Hematopoietic multipotent progenitor cell (in vitro differentiated cells): ENCODE measurements at places on chromosomes 3 and 15.
A peak's percentile ranks its signal among the peaks of the same experiment; 100 is the strongest.

GRCh38 chr15:75063889-75064288, 40.5 kb downstream of the PPCDC start:
- no peak for DNase-seq

DNA sequence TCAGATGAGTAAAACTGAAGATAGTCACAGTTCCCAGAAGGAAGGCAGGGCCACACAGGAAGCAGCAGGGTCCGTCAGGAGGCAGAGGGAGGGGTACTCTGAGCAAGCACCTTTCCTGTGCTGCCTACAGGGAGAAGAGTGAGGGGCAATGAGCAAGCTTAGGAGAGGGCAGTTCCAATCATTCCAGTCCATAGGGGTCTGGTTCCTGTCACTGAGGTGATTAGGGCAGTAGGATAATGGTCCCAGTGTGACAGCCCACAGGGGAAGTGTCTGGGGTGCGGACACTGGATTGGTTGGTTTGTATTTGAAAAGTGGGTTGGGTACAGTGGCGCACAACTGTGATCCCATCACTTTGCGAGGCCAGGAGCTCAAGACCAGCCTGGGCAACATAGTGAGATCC, 7.1 kb upstream of the ACAD9 start:
- no peak for DNase-seq

- no peak for DNase-seq
Observed at GRCh38 chr15:85597155-85597815, 197.4 kb downstream of the KLHL25 start.

DNA sequence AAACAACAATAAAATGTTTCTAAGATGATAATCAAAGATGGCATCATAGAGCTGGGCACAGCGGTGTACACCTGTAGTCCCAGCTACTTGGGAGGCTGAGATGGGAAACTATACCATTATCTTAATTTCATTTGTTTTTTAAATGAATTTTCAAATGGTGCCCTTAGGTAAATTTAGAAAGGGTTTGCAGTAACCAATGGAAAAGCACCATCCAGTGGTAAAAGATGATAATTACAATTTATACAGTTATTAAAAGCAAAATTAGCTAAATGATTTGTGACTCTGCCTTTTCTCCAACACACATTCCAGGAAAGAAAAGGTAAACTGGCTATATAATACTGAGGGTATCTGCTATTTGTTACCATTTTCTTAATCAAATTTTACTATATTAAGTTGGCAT, 14.4 kb upstream of the ANKRD28 start:
- DNase-seq = peak; percentile 69

- no peak for DNase-seq
Observed at GRCh38 chr3:194265505-194265892, 85.6 kb downstream of the CPN2 start.

DNA sequence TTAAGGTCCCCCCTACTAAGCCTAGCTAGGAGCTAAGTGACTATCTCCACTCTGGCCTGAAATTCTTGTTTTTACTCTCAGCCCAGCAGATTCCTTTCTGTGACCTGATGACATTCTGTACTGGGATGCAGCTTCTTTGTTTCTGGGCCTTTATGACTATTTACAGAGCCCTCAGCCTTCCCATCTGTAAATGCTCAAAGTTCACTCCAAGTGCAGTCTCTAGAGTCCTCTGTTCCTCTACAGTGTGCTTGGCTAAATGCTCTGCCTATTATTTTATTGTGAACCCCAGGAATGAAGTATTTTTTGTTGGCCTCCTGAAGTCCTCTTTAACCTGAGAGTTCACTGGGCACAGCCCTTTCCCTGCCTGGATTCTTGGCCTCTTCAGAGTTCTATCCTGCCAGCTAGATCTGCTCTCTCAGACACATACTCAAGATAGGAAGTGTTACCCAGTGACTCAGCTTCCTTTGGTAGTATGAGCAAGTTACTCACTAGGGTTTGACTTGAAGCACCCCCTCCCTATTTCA, 278.1 kb upstream of the P2RY1 start:
- DNase-seq = peak; percentile 31

DNA sequence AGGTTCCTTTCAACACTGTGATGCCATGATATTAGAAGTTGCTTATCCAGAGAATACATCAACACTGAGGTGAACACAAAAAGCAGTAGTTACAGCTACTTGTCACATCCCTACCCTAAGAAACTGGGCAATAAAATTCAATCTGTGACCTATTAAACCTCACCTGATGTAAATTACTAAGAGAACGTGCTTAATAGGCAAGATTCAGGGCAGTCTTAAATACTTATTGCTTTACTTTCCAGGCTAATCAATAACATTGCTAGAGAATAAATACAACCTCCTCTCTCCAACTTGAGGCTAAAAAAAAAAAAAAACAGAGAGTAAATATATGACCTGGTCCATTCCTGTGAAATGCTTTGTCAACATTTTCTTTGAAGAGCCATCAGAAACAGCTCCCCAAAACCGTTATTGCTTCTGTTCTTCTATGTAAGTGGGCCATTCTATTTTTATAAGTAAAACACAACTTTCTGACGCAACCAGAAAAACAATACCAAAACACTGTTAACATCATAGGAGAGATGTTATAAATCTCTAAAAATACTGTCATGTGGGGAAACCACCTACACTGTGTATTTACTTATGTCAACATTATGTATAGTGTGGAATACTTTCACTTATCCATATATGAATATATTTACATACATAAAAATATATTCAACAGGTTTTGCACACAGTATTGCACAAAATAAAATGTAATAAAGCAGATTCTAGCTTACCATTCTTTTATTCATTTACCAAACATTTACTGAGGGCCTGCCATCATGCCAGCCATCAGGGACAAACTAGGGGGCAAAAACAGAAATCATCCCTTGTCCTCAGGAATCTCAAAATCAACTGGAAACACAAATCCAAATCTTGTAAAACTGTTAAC, 2.7 kb downstream of the NKIRAS1 start:
- no peak for DNase-seq

DNA sequence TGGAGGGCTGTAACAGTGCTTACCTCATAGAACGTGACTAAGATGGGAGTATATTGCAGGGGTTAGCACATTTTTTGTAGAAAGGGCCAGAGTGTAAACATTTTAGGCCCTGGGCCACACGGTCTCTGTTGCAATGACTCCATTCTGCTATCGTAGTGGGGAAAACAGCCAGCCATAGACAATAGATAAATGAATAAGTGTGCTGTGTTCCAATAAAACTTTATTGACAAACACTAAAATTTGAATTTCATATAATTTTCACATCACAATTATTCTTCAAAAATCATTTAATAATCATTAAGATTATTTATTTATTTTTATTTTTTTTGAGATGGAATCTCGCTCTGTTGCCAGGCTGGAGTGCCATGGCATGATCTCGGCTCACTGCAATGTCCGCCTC, 478.6 kb downstream of the SHQ1 start:
- no peak for DNase-seq

DNA sequence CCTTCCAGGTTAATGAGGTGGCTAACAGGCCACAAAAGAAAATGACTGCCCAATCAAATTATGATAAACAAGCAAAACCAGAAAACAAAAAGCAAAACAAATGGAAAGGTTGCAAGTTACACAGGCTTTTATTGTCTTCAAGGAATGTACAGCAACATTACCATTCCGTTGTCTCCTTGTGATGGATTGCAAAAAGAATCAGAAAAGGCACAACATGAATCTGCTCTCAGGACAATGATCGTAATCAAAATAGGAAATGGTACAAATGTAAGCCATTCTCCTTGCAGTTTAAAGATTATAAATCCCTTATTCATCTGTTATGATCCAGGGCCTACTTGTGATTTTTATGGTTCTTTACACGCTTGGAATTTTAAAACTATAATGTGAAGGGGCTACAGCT, 125.8 kb downstream of the ECT2 start:
- DNase-seq = no peak

DNA sequence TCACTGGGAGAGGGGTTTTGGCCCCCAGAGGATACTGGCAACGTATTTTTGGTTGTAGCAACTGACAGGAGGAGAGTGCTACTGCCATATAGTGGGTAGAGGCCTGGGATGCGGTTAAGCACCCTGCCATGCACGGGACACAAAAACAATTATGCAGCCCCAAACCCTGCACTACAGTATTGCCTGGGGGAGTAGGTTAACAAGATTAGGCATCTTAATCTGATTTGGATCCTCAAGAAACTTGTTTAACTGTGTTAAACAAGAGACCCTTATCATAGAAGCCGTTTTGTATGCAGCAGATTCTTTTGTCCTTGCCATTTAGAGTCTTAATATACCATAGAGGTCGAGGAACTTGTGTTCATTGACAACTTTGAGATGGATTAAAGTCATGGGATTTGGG, 3.4 kb downstream of the PHLDB2 start:
- no peak for DNase-seq

DNA sequence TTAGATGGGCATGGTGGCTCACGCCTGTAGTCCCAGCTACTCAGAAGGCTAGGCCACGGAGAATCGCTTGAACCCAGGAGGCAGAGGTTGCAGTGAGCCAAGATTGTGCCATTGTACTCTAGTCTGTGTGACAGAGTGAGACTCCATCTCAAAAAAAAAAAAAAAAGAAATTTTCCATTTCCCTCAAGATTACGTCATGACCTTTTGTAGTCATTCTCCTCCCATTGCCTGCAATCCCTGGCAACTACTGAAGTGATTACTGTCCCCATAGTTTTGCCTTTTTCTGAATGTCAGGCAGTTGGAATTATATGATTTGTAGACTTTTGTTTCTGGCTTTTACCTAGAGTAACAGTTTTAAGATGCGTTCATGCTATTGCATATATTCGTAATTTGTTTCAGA, 28.0 kb downstream of the WDR76 start:
- DNase-seq = no peak

- no peak for DNase-seq
Observed at GRCh38 chr15:79410237-79410636, 21.9 kb upstream of the MINAR1 start.

DNA sequence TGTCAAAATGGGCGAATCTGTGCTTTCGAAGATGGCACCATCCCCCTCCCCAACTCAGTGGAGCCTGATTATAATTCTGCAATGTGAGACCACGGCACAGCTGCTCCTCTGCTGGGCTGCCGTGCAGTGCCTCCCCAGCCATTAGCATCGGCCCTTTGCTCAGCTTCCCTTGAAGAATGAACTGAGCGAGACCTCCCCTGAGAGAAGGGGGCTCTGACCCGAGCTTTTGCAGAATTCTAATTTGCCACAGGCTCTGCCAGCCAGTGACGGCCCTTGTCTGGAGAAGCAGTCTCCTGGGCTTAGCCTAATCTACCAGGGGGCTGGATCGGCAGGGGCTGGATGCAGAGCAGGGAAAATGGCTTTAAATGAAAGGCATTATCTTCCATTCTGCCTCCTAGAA, 57.2 kb downstream of the GLDN start:
- DNase-seq = no peak

- DNase-seq = no peak
Observed at GRCh38 chr3:40308725-40309417, 636 bp upstream of the EIF1B start.

DNA sequence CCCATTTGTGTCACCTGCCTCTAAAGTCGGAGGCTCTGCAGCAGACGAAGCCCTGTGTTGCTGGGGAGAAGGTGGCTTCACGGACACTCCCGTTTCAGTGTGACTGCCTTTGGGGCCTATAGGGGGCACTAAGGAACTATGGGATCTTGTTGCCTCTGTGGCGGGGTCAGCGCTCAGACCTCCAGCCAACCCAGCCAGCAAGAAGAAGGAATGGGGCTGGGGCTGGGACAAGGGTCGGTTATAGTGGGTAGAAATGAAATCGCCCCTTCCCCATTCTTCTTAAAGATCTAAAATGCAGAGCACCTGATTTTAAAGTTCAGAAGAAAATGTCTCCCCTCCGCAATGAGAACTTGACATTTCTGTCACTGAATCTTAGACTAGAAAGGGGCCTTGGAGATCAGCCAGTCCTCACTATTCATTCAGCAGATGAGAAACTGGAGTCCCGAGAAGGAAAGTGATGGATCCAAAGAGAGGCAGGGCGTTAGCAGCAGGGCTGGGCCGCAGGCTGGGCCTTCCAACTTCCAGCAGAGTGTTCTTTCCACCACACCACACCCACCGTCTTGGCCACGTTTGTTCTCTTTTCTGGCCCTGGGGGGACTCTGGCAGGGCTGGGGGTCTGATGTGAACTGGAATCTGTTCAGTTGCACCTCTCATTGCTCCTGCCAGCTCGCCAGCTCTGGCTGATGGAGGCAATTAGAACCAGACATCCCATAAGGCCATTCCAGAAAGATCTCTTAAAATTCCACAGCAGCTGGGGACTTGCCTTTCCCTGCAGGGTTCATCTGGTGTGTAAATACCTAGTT, 195.4 kb downstream of the OPA1 start:
- DNase-seq = peak; percentile 74

DNA sequence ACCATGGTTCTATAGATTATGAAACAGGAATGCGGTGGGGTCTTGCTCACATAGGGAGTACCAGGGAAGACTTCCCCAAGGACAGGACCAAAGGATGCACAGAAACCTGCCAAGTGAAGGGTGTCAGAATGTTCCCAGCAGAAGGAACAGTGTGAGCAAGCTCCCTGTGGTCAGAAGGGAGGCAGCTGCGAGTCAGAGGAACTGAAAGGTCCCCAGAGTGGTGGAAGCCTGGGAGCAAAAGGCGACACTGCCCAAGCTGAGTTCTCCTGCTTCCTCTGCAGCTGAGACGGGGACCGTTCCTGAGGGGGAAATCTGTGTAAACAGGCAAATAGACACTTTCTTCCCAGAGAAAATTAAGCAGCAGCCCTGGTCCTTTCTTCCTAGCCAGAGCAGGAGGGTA, 14.2 kb upstream of the SLC6A6 start:
- DNase-seq = no peak

- no peak for DNase-seq
Observed at GRCh38 chr15:88911766-88912118, 1.4 kb downstream of the MFGE8 start.

DNA sequence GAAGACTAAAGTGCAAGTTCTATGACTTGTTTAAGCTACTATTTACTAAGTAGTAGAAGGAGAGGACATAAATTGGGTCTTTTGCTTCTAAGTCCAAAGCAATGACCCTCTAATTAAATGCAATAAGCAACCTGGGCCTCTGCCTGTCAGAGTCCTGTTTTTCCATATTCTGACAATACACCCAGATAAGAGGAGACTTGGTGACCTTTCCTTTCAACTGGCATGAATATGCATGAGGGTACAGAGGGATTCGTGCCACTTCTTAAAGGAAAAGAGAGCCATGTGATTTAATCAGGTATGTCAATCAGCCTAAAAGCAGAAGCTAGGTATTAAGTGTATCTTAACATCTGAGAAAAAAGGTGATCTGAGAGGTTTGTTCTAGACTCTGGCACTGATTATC, 50.7 kb upstream of the FGF7 start:
- DNase-seq = no peak

DNA sequence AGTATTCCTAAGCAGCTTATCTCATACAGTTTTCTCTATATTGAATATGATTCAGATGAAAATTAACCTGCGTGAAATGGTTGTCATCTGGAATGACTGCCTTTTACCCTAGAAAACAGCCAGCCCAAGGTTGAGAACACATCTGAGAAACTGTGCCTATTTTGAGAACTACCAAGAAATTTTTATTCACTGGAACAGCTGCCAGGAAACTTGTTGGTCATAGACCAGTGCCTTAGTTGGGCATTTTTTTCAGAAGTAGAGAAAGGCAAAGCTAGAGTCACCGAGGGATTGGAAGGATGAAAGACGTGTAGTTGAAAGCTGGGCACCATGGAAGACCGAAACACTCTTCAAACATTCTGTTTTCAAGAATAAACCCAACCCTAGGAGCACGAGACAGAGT, 277.1 kb downstream of the LPP start:
- DNase-seq = no peak
